ENCODE measurements at places on chromosomes 2 and 18.

GRCh38 chr2:73091696-73092095, 20.2 kb upstream of the SFXN5 start:
- DNase-seq: no peak

DNA sequence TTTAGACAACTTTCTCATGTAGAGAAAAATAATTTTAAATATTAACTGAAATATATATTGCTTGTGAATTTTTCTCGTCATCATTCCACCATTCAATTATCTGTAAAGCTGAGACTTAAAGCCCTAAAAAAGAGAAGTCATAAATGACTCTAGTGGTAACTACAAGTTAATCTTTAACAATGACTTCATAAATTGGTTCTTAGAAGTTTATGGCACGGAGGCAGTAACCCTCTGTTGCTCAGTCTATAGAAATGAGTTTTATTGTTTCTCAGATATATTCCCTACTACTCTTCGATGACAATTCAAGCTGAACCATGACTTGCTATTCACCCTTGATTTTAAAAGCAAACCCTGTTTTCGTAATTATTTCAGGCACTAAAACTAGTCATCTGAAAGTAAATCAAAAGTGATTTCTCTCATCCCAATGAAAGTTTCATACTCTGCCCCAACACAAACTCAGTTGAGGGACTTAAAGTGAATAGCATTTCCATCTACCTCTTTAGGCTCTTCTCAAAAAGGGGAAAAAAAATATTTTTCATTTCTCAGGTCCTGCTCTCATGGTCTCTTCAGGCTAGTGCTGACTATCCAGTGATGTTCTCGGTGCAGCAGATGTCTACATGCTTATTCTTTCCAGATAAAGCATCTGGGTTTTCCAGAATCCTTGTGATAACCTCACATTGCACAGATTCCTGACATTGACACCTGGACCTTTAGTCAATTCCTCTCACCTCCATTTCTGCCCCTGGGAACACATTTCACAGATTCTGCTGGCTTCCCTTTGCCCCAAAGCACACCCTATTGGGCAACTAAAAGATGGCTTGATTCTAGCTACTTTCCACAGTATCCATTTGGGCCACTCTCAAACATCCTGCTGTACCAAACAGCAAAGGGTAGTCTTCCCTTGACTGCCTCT, 207.8 kb upstream of the LRATD1 start:
- no peak for DNase-seq

DNA sequence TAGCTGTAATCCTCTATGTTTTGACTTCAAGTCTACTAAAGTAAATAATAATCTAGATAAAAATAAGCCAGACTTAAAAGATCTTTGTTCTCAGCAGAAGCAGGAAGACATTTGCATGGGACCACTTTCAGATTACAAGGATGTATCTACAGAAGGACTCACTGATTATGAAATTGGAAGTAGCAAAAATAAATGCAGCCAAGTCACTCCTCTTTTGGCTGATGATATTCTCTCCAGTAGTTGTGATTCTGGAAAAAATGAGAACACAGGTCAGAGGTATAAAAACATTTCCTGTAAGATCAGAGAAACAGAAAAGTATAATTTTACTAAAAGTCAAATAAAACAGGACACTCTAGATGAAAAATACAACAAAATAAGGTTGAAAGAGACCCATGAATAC, 338.4 kb downstream of the ZNF804A start:
- DNase-seq: no peak

GRCh38 chr2:42708179-42708578, 55.8 kb downstream of the OXER1 start:
- no peak for DNase-seq

DNA sequence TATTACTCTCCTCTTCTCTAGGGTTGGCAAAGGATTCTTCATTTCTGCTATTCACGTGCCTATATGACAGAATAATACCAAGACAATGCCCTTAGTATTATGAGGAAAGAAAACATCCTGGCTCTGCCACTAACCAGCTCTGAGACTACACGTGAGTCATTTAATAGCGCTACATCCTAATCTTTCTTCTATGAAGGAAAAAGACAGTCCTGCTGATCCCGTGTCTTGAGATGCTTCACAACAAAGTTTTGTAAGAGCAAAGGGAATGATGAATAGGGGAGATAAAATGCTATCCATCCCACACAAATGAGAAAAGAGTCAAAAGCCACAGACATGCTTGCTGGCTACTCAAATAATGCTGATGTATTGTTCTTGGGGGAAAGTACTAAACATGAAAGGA, 152.8 kb downstream of the PID1 start:
- DNase-seq: no peak
